SK-N-SH (cell line): ENCODE measurements at places on chromosomes 5 and 9.

GRCh38 chr5:122494109-122494508 is 182.1 kb downstream of the SNCAIP start:
- peaks cover 24% of the 10 kb centered on the region for H3K4me1 ChIP-seq
- H3K4me3 ChIP-seq: no peak overlapping the region
- H3K36me3 ChIP-seq: no peaks in the 10 kb centered on the region
- DNase-seq: no peak

DNA sequence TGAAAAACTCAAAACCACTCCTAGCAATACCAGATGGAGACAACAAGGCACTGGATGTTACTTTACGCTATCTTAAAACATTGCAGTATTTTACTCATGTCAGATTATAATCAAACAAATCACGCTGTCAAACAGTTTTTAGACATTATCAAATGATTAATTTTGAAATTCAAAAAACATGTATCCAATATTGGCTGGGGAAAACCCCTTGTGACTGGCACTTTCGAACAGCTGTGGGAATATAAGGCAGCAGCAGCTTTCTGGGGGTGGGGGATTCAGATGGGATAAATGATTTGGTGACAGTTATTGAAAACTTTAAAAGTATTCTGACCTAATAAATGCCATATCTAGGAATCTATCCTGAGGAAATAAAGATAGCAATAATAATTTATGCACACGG is 28.7 kb downstream of the ELL2 start:
- H3K4me3 ChIP-seq: no peak overlapping the region
- H3K27ac ChIP-seq: no peak overlapping the region
- H3K27me3 ChIP-seq: no peaks in the 10 kb centered on the region
- DNase-seq: no peak
- H3K4me1 ChIP-seq: peaks cover 9% of the 10 kb centered on the region; the same call in 1 of the 2 replicates

DNA sequence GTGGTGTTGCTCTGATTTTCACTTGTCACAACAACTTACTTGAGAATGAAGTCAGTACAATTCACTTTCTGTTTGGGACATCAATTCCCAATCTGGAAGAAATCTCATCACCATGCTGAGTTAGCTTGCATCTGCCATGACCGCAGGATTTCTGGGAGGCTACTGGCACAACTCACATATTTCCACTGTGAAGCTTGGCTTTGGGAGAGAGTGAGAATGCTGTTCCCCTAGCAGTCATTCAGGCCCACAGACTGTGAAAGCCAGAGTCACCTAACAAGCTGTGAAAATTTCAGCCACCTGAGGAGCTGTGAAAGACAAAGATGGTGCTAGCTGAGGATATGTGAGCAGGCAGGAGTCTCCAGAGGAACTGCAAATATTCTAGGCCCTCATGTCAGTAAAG is 365.2 kb upstream of the TUSC1 start:
- H3K4me1 ChIP-seq: no peaks in the 10 kb centered on the region
- no peak overlapping the region for H3K4me3 ChIP-seq

- H3K36me3 ChIP-seq: peaks cover 4% of the 10 kb centered on the region
- no peak for DNase-seq
- no peak overlapping the region for H3K27ac ChIP-seq
Measured at GRCh38 chr9:120559546-120559945, 20.4 kb downstream of the CDK5RAP2 start.

- H3K4me1 ChIP-seq: no peaks in the 10 kb centered on the region
- H3K27me3 ChIP-seq: peaks cover 5% of the 10 kb centered on the region; the same call in 1 of the 2 replicates
- no peaks in the 10 kb centered on the region for H3K36me3 ChIP-seq
- no peak overlapping the region for H3K27ac ChIP-seq
- no peak for DNase-seq
Measured at GRCh38 chr5:129962506-129962905, 58.2 kb downstream of the CHSY3 start.

DNA sequence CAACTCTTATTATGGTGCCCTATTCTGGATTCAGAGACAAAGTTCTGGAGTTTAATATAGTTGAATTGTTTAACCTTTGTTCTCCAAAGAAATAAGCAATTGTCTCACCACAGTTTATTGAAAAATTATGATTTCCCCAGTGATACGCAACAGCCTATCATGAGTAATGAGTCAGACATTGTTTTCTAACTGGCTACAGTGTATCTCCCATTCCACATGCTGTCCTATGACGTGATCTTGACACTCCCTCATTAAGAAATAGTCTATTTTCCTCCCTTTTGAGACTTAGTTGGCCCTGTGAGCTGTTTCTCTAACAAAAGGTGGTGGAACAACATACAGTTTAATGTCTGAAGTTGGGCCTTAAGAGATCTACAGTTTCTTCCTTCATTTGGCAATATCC is 1290.6 kb upstream of the CDH6 start:
- H3K4me3 ChIP-seq: no peak overlapping the region
- H3K36me3 ChIP-seq: no peaks in the 10 kb centered on the region
- no peaks in the 10 kb centered on the region for H3K27me3 ChIP-seq
- no peak overlapping the region for H3K27ac ChIP-seq
- DNase-seq: no peak

GRCh38 chr5:74257645-74258313 is 382.7 kb downstream of the ENC1 start:
- H3K4me1 ChIP-seq: peaks cover 2% of the 10 kb centered on the region; the same call in 1 of the 2 replicates
- no peaks in the 10 kb centered on the region for H3K27me3 ChIP-seq
- no peaks in the 10 kb centered on the region for H3K36me3 ChIP-seq

DNA sequence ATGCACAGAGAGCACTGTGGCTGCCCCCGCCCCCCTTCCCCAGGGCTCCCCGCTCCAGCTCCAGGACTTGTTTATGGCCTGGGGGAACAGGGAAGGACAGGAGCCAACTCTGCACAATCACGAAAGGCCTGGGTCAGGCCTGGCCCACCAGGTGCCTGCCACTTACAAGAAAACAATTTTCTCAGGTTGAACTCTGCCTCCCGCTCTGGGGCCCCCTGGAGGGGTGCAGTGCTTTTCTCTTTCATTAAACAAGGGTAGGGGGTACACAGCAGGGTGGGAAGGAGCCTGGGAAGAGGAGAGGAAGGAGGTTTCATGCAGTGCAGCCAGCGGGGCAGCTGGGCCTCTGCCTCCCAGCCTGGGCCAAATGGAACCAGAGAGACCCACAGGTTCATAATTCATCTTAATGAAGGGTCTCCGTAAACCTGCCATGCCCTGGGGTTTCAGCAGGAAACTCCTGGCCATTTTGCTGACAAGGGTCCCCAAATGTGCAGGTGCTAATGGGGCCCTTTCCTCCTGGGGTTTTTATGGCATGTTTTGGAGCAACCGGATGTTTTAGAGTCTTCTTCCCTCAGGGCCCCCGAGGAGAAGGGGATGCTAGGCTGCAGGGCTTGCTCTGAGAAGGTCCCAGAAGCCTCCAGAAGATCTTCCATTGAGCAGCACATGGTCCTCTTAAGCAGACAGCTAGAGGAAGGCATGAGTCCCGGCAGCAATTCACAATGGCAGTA is 219.8 kb downstream of the SLIT3 start:
- peak; percentile 37 for DNase-seq
- H3K36me3 ChIP-seq: peaks cover 4% of the 10 kb centered on the region
- H3K4me1 ChIP-seq: peaks cover 39% of the 10 kb centered on the region
- peak overlapping the region; percentile 43; the same call in 1 of the 2 replicates for H3K27ac ChIP-seq
- H3K27me3 ChIP-seq: no peaks in the 10 kb centered on the region
- H3K4me3 ChIP-seq: no peak overlapping the region

DNA sequence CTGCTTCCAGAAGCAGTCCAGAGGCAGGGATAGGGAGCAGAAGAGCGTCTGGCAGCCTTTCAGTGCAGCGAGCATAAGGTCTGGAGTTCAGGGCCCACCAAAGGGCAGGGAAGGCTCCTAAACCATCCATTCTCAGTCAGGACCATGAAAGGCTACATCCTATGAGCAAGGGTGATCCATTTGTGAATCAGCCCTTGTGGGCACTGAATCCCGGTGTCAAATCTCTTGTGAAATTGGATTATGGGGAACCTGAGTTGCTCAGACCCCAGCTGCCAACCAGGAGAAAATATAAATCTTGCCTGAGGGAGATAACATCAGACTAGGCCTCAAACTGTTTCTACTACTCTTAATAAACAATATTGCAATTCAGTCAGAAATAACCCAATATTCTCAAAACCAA is 204.4 kb downstream of the SYK start:
- no peak for DNase-seq
- no peak overlapping the region for H3K4me3 ChIP-seq
- H3K27me3 ChIP-seq: no peaks in the 10 kb centered on the region

DNA sequence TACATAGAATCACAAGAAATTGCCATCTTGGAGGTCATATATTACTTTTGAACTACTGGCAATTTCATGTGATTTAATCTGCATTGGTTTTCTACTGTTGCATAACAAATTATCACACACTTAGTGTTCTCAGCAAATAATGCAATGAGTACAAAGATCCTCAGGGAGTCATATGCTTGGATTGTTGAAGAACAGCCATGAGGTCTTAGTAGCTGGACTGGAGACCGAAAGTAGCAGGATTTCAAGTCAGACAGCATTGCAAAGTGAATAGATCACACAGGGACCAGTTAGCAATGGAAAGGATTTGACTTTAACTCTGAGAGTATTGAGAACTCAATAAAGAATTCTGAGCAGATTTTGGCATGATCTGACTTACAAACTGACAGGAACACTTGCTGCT is 32.2 kb upstream of the FRMD3 start:
- no peaks in the 10 kb centered on the region for H3K27me3 ChIP-seq
- H3K4me1 ChIP-seq: no peaks in the 10 kb centered on the region
- no peak for DNase-seq
- H3K36me3 ChIP-seq: no peaks in the 10 kb centered on the region

DNA sequence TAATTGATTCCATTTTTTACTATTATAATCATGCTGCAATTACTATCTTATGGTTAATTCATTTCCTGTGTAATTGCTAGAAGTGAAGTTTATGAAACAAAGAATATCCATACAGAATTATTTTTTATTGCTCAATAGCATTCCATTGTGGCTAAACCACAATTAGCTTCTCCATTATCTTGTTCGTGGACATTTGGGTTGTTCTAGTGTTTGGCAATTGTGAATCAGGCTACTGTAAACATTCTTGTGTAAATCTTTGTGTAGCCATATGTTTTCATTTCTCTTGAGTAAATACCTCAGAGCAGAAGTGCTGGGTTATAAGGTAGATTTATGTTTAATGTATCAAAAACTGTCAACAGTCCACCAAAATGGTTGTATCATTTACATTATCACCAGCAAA is 341.1 kb downstream of the MAT2B start:
- no peak for DNase-seq
- H3K27ac ChIP-seq: no peak overlapping the region

- no peaks in the 10 kb centered on the region for H3K4me1 ChIP-seq
- H3K27ac ChIP-seq: no peak overlapping the region
- H3K4me3 ChIP-seq: no peak overlapping the region
- no peaks in the 10 kb centered on the region for H3K36me3 ChIP-seq
Measured at GRCh38 chr5:111691508-111691907, 65.5 kb downstream of the NREP start.

DNA sequence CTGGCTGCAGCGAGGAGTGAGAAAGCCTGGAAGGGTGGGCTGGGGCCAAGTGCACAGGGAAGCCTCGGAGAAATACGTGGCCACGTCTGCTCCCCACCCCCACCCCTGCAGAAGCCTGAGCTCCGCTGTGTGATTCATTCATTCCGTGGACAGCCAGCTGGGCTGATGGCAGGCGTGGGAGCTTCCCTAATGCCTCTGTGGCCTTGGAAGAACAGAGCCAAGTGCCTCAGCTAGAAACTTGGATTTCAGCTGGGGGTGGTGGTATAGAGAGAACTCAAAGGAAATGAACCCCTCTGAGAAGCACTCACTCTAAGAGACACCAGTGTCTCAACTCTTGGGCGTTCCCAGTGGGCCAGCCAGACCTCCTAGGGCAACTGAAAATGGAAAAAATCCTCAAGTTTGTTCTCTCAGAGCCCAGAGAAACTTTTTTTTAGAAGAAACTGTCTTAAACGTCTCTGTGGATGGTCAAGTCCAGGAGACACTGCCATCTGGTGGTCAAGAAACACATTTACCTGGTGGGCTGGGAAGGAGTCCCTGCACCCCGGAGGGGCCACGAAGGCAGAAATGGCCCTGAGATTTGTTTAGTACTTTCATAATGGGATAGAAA is 18.0 kb downstream of the ATOX1 start:
- no peaks in the 10 kb centered on the region for H3K27me3 ChIP-seq
- peaks cover 7% of the 10 kb centered on the region; the same call in 1 of the 2 replicates for H3K36me3 ChIP-seq
- peak; percentile 70 for DNase-seq

- H3K27me3 ChIP-seq: no peaks in the 10 kb centered on the region
- H3K36me3 ChIP-seq: no peaks in the 10 kb centered on the region
- peak overlapping the region; percentile 67 for H3K27ac ChIP-seq
Measured at GRCh38 chr5:93831449-93831848, 90.0 kb upstream of the POU5F2 start.

DNA sequence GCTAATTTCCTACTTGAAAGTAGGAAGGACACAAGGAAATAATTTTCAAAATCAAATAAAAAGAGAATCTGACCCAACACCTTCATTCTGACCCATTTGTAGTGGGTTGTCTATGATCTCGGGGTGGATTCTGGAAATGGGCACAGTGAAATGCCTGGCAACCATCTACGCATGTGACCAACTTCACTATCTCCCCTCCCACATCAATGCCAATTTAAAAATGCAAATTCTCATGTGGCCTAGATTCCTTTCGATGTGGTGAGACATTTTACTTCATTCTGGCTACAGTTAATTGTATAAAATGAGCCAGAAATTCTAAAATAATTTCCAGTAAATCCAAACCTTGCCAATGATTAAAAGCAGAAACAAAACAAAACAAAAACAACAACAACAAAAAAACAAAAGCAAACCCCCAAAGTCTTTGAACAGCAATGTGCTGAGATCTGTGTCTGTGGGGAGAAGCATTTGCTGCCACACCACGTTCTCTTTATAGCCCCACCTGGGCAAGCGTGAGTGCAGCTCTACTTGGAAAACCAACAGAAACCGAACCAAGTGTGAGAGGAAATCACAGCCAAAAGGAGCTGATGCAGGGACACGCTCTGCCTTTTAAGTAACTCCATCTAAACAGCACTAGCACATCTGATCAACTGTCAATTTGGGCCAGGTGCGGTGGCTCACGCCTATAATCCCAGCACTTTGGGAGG is 59.0 kb downstream of the USP20 start:
- H3K27ac ChIP-seq: no peak overlapping the region
- no peak overlapping the region for H3K4me3 ChIP-seq
- no peaks in the 10 kb centered on the region for H3K4me1 ChIP-seq
- H3K36me3 ChIP-seq: peaks cover 26% of the 10 kb centered on the region; the same call in 1 of the 2 replicates
- no peak for DNase-seq

GRCh38 chr5:59301727-59302126 is 591.8 kb downstream of the PDE4D start:
- no peaks in the 10 kb centered on the region for H3K36me3 ChIP-seq
- DNase-seq: no peak
- H3K4me3 ChIP-seq: no peak overlapping the region
- no peak overlapping the region for H3K27ac ChIP-seq

- peaks cover 5% of the 10 kb centered on the region; the same call in 1 of the 2 replicates for H3K4me1 ChIP-seq
- no peaks in the 10 kb centered on the region for H3K36me3 ChIP-seq
- DNase-seq: no peak
- H3K27me3 ChIP-seq: no peaks in the 10 kb centered on the region
- no peak overlapping the region for H3K27ac ChIP-seq
- H3K4me3 ChIP-seq: no peak overlapping the region
Measured at GRCh38 chr9:90459321-90459720, 183.3 kb downstream of the DIRAS2 start.

GRCh38 chr5:53994148-53994547 is 316.2 kb downstream of the ARL15 start:
- no peak overlapping the region for H3K4me3 ChIP-seq
- DNase-seq: no peak
- H3K4me1 ChIP-seq: peaks cover 11% of the 10 kb centered on the region; the same call in 1 of the 2 replicates
- H3K27ac ChIP-seq: no peak overlapping the region
- no peaks in the 10 kb centered on the region for H3K36me3 ChIP-seq
